ENCODE measurements at places on chromosomes 11 and 22.

- no peak overlapping the region for H3K27ac ChIP-seq
- DNase-seq: no peak
These were observed 107.0 kb downstream of the MYO18B start for GRCh38 chr22:25848954-25849353.

- no peak for DNase-seq
- no peaks in the 10 kb centered on the region for H3K27me3 ChIP-seq
- H3K27ac ChIP-seq: no peak overlapping the region
- H3K36me3 ChIP-seq: no peaks in the 10 kb centered on the region
- no peak overlapping the region for H3K4me3 ChIP-seq
These were observed 9.5 kb downstream of the OR5P2 start for GRCh38 chr11:7787239-7787638.

DNA sequence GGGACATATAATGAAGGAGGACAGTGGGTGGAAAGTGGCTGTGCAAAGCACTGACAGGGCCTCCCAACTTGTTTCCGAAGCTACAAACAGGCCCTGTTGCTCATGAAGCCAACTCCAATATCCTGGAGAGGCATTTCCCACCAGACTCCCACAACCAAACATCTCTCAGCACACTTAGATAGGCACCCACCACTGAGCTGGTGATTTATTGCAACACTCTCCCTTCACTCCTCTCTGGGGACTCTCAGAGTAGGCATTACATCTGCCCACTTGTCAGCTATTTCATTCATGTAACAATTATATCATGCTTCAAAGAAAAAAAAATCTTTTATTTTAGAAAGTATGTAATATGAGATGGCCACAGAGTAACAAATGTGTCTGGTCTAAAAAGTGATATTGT lies 32.1 kb upstream of the PPP2R1B start:
- H3K27me3 ChIP-seq: no peaks in the 10 kb centered on the region
- no peak for DNase-seq
- no peak overlapping the region for H3K4me3 ChIP-seq
- H3K4me1 ChIP-seq: peaks cover 9% of the 10 kb centered on the region
- H3K27ac ChIP-seq: no peak overlapping the region
- peaks cover 3% of the 10 kb centered on the region for H3K36me3 ChIP-seq

DNA sequence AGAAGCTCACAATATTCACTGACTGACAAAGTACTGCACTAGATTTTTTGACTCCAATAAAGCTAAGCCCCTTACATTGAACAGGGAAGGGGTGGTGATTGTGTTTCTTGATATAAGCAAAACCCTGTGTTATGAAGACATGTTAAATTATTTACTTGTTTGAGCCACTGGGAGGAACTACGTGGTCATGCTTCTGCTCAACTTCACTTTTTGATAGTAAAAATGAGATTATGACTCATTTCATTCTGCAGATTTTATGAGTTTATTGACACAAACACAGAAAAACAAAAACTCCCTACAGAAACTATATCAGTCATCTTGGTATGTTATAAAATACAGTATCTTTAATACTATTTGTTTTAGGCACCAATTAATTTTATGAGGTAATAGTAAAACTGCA lies 124.7 kb downstream of the CADM1 start:
- DNase-seq: no peak
- no peak overlapping the region for H3K4me3 ChIP-seq
- no peaks in the 10 kb centered on the region for H3K36me3 ChIP-seq

- no peak overlapping the region for H3K27ac ChIP-seq
- no peaks in the 10 kb centered on the region for H3K27me3 ChIP-seq
- no peaks in the 10 kb centered on the region for H3K4me1 ChIP-seq
- no peaks in the 10 kb centered on the region for H3K36me3 ChIP-seq
- DNase-seq: no peak
These were observed 10.9 kb downstream of the BACE1 start for GRCh38 chr11:117305145-117305544.

GRCh38 chr11:134587345-134587744 lies 175.3 kb upstream of the B3GAT1 start:
- H3K27ac ChIP-seq: no peak overlapping the region
- H3K4me1 ChIP-seq: no peaks in the 10 kb centered on the region
- H3K27me3 ChIP-seq: no peaks in the 10 kb centered on the region
- no peaks in the 10 kb centered on the region for H3K36me3 ChIP-seq
- H3K4me3 ChIP-seq: no peak overlapping the region
- DNase-seq: no peak

DNA sequence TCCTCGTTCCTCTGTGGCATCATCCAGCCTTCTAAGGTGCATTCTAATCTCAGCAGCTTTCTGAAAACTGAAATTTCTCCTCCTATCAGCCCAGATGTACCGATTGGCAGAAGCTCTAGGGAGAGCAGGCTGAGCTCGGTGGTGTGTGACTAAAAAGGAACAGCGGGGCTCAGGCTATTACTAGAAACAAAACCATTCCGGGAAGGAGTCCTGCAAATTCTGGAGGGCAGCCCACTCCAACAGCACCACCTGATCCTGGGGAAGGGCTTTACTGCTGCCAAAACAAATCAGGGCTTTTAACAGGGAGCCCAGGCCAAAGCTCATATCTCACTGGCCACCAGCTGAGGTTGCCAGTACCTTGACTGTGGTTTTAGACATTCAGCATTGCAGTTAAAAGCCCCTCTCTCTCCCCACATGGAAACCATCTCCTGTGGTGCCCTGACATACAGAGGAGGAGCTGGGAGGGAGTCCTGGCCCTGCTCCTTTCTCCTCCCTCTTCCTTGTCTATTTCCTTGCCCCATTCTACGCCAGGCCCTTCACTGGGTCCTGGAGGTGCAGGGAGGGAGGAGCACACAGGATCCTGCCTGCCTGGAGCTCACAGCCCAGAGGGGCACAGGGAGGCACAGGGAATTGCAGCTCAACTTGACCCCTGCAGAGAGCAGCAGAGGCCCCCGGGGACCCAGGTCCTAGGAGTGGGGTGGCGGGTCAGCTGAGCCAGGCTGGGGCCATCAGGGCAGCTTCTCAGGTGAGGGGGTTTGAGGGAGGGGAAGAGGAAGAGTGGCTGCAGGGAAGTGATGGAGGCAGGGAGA lies 889 bp downstream of the PLAAT4 start:
- H3K4me1 ChIP-seq: peaks cover 9% of the 10 kb centered on the region
- H3K27ac ChIP-seq: no peak overlapping the region
- H3K4me3 ChIP-seq: peak overlapping the region; percentile 45
- H3K36me3 ChIP-seq: no peaks in the 10 kb centered on the region

DNA sequence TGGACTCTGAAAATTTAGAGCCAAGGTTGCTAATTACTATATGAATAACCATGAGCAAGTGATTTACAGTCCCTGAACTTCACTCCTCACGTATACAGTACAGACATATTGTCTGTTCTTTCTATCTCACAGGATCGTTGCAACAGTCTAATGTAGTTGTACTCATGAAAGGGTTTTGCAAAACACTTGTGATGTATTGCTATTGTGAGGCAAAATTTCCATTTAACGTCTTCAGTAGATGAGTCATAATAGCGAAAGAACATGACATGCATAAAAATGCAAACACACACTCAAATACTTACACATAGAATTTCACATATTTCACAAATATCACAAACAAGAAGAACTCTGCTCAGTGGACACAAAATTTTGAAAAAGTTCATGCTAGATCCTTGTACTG lies 134.6 kb upstream of the TRPC6 start:
- H3K27me3 ChIP-seq: no peaks in the 10 kb centered on the region
- H3K27ac ChIP-seq: peak overlapping the region; percentile 71
- no peak overlapping the region for H3K4me3 ChIP-seq
- no peaks in the 10 kb centered on the region for H3K36me3 ChIP-seq

GRCh38 chr11:120660024-120660565 lies 148.5 kb downstream of the GRIK4 start:
- H3K27me3 ChIP-seq: peaks cover 18% of the 10 kb centered on the region
- no peaks in the 10 kb centered on the region for H3K4me1 ChIP-seq
- no peaks in the 10 kb centered on the region for H3K36me3 ChIP-seq

DNA sequence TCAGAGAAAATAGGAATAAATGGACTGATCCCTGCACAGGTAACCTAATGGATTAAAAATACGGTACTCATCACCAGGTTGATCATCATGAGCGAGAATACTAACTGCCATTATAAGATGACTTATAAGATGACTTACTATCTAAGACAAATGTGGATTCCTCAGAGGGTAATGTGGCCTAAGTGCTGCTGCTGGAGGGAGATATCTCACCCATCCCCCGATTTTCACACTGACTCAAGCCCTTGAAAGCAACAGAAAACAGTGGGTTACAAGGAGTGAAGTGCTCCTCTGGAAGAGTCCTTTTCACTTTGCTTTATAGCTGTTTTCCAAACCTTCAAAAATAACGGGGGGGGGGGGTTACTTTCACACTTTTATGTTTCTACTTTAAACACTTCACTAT lies 920 bp downstream of the TMEM218 start:
- no peak for DNase-seq
- no peaks in the 10 kb centered on the region for H3K36me3 ChIP-seq
- no peaks in the 10 kb centered on the region for H3K27me3 ChIP-seq

DNA sequence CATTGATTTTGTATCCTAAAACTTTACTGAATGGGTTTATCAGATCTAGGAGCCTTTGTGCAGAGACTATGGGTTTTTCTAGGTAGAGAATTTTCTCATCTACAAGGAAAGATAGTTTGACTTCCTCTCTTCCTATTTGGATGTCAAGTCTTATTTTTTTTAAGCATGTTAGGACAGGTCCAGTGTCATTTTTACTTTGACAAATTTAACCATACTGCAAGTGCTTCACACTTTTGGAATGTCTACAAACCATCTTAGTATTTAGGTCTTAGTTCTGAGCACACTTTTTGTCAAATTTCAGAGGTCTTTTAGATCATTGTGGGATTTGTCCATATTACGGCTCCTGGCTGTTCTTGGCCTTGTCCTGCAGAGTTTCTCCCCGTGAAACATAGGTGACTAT lies 715.2 kb upstream of the RAG2 start:
- H3K27ac ChIP-seq: no peak overlapping the region
- no peak overlapping the region for H3K4me3 ChIP-seq
- no peaks in the 10 kb centered on the region for H3K4me1 ChIP-seq
- DNase-seq: no peak
- H3K36me3 ChIP-seq: no peaks in the 10 kb centered on the region
- H3K27me3 ChIP-seq: no peaks in the 10 kb centered on the region

- H3K36me3 ChIP-seq: no peaks in the 10 kb centered on the region
- no peaks in the 10 kb centered on the region for H3K4me1 ChIP-seq
- H3K4me3 ChIP-seq: no peak within 1 kb of the TSS
- H3K27ac ChIP-seq: no peak within 1 kb of the TSS
- H3K27me3 ChIP-seq: peaks cover 99% of the 10 kb centered on the region
These were observed at the start of gene DBX1 for GRCh38 chr11:20160425-20161229. Gene DBX1 (minus strand): TSS chr11:20160475. CDS start chr11:20160324, 151 bp downstream.

DNA sequence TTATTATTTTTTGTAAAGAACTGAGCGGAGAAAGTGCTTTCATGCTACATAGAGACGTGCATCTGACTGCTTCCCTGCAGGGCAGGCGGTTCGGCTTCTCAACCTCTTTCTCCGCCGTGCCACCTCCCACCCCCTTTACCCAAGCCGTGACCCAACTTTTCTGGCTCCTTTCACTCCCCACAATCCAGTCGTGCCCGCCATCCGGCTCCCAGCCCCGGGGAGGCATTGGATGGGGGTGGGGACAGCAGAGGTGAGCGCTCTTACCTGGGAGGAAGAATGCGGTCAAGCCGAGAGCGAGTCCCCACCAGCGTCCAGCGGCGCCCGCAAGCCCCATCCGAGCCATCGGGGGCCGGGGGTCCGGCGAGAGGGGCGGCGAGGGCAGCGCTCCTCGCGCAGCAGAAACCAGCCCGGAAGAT lies 781 bp downstream of the NECTIN1 start:
- H3K4me3 ChIP-seq: peak overlapping the region; percentile 90
- peak overlapping the region; percentile 77 for H3K27ac ChIP-seq
- no peaks in the 10 kb centered on the region for H3K27me3 ChIP-seq
- no peak for DNase-seq

GRCh38 chr11:111532365-111532709 lies 8.2 kb upstream of the LAYN start:
- no peak for DNase-seq
- peaks cover 29% of the 10 kb centered on the region for H3K4me1 ChIP-seq
- H3K36me3 ChIP-seq: no peaks in the 10 kb centered on the region

- H3K27me3 ChIP-seq: peaks cover 25% of the 10 kb centered on the region
- H3K27ac ChIP-seq: no peak overlapping the region
- DNase-seq: no peak
- no peak overlapping the region for H3K4me3 ChIP-seq
- H3K4me1 ChIP-seq: no peaks in the 10 kb centered on the region
- no peaks in the 10 kb centered on the region for H3K36me3 ChIP-seq
These were observed 75.2 kb upstream of the NNMT start for GRCh38 chr11:114221037-114221436.

GRCh38 chr22:46909237-46910030 lies 147.0 kb downstream of the TBC1D22A start:
- no peak overlapping the region for H3K4me3 ChIP-seq
- no peaks in the 10 kb centered on the region for H3K4me1 ChIP-seq
- H3K27me3 ChIP-seq: no peaks in the 10 kb centered on the region
- H3K27ac ChIP-seq: no peak overlapping the region
- H3K36me3 ChIP-seq: peaks cover 4% of the 10 kb centered on the region
- DNase-seq: no peak

GRCh38 chr11:118783724-118784495 lies 7.1 kb downstream of the DDX6 start:
- H3K4me3 ChIP-seq: no peak overlapping the region
- DNase-seq: no peak
- peaks cover 6% of the 10 kb centered on the region for H3K36me3 ChIP-seq

- H3K4me3 ChIP-seq: no peak overlapping the region
- no peaks in the 10 kb centered on the region for H3K27me3 ChIP-seq
- DNase-seq: no peak
- no peak overlapping the region for H3K27ac ChIP-seq
- H3K36me3 ChIP-seq: no peaks in the 10 kb centered on the region
These were observed 605.6 kb downstream of the SOX6 start for GRCh38 chr11:15750535-15751308.

- no peak overlapping the region for H3K27ac ChIP-seq
- no peak overlapping the region for H3K4me3 ChIP-seq
- H3K27me3 ChIP-seq: no peaks in the 10 kb centered on the region
- no peak for DNase-seq
- H3K4me1 ChIP-seq: no peaks in the 10 kb centered on the region
These were observed 12.0 kb upstream of the ANO3 start for GRCh38 chr11:26319906-26320305.

DNA sequence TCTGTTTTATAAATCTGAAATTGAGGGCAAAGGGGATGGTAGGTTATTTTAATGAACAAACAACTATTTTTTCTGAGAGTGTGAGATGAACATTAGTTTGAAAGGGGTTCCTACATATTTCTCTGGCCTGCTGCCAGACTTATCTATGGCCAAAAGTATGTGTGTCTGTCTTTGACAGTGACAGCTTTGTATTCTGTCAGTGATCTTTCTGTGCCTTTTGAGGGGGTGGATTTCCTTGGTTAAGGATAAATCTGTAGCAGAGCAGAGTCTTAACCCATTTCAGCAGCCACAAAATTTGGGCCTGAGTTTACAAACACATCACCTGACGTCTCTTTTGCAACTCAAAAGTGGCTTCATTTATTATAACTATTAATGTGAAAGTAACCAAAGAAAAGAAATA lies 30.9 kb downstream of the ZFTA start:
- H3K27me3 ChIP-seq: no peaks in the 10 kb centered on the region
- no peak overlapping the region for H3K27ac ChIP-seq
- DNase-seq: no peak
